Stimulated activated effector memory CD8-positive, alpha-beta T cell treated with anti-CD3 and anti-CD28 coated beads, Interleukin-12 subunit alpha, Interleukin-12 subunit beta, amount 100 ng/mL, for 72 hours (primary cell): ENCODE measurements at places on chromosomes 2 and 18.
A peak's percentile ranks its signal among the peaks of the same experiment; 100 is the strongest.

- no peak for DNase-seq
These were observed 30.5 kb upstream of the TMEM131 start for GRCh38 chr2:98026292-98026691.

- no peak for DNase-seq
These were observed 466.7 kb upstream of the MYT1L start for GRCh38 chr2:2797797-2798196.

- DNase-seq: no peak
These were observed 18.7 kb upstream of the SCYGR1 start for GRCh38 chr2:227406177-227407031.

DNA sequence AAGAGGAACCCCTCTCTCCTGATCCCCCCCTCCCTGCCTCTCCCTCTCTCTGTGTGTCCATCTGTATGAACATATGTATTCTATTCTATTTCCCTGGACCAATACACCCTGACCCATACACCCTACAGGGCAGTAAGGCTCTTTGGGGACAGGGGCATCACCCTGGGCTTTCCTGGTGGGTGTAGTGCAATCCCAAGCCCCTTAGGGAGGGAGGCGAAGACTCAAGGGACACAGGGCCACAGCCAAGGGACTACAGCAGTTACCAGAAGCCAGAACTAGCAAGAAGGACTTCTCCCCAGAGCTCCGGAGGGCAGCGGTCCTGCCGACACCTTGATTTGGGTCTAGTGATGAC is 214.2 kb upstream of the RAB6C start:
- DNase-seq: no peak

DNA sequence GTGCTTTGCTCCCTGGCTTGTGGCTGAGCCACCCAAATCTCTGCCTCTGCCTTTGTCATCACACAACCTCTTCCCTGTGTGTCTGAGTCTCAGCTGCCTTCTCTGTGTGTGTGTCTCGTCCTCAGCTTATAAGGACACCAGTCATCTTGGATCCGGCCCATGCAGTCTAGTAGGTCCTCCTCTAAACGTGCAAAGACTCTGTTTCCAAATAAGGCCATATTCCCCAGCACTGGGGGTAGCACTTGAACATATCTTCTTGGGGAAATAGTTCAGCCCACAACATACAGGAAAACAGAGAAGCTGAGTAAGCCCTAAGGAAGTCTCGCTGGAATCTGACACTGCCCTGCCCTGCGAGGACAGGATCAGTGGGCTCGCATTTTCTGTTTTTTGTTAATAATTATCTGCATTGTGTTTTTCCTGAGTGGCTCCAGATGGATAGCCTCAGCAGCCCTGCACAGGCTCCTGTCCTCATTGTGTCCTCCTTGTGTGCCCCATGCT is 42.1 kb downstream of the MTCL1 start:
- DNase-seq: no peak

GRCh38 chr18:37476182-37476581 is 89.4 kb downstream of the CELF4 start:
- DNase-seq: peak; percentile 3

DNA sequence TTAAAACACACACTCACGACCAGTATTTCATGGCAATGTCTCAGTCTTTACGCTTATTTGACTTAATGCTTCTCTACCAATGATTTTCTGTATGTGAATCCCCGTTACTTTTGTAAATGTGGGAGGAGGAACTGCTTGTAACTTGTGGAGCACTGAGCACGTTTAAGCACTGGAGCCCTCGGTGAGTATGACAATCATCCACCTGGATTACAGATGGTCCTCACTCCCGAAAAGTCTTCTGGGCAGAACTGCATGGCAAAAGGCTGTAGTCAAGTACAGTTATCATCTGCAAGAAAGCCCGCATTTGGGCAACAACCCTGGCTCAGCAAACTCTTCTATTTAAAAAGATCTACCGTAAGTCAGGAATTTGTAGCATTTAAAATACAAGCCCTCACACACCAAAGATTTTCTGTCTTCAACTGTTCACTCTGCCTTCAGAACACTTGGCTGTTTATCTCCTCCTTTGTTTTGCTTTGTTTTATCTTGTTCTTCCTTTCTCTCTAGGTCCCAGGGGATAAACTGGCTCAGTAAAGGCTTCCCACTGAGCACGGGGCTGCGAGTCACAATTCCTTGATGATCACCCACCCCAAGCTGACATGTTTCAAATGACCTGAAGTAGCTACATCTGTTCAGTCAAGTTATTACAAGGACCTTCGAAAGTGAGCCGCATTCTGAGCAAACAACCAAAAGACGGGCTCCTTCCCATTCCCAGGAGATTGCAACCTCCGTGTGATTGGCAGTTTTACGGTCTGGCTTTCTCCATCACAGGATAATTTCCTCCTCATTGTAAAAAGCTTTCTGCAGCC is 102.2 kb downstream of the DLGAP1 start:
- DNase-seq: no peak

DNA sequence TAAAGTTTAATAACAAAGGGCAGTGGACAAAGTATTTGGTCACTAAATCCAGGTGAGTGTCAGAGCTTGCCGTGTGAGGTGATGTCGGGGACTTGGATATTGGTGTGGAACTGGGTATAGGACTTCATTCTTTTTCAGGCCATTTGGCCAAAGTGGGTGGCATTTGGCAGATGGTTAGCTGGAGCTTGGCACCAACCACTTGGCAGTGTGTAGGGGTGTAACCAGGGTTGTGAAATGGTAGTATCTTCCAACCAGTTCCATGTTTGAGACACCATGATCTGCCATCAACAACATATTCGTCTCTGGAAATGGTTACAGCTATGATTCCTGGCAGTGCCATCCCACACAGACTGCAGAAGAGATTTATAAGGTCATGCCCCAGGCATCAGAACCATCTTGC is 113.9 kb downstream of the CCDC85A start:
- DNase-seq: no peak

- DNase-seq: no peak
These were observed 324.9 kb downstream of the CCDC85A start for GRCh38 chr2:56508662-56509061.

- DNase-seq: no peak
These were observed 166.8 kb downstream of the DCDC2C start for GRCh38 chr2:3870222-3870621.

GRCh38 chr2:239482778-239483712 is 82.2 kb upstream of the HDAC4 start:
- no peak for DNase-seq

DNA sequence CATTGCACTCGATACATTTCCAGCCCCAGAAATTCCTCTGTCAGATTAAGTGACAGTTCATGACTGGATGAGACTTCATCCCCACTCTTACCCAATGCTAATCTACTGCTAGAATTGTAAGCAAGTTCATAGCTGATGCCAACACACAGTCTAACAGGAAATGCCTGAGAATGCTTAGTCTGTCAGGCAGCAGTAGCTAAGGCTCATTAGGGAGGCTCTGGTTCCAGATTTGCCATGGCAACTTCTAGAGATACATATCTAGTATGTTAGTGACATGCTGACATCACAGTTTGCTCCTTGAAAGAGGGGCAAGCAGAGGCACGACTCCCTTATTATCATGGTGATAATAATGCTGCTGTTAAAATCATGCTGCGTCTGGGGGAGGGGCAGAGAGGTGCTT is 198.4 kb downstream of the RBM43 start:
- DNase-seq: no peak

GRCh38 chr18:78798402-78799175 is 181.0 kb upstream of the SALL3 start:
- no peak for DNase-seq
